ENCODE measurements at places on chromosomes 1 and 21.
A peak's percentile ranks its signal among the peaks of the same experiment; 100 is the strongest.

GRCh38 chr1:88237058-88237457, 447.0 kb upstream of the PKN2 start:
- DNase-seq = no peak

DNA sequence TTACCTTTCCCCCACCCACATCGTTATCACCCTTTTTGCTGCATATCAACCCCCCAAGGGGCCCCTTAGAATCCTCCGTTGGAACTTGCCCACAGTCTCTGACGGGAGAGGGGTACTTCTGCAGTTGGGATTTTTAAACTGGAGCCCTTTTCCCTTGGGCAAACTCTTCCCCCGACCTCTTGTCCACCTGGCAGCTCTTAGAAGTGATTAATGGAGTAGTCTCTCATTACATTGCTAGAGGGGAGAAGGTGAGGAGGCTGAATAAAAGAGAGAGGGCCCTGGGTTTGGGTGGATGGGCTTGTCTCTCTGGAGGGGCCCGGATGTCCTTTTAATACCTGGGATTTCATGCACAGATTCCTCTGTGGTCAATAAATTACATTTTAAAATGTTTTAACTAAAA, 27.2 kb upstream of the TSPAN2 start:
- no peak for DNase-seq

GRCh38 chr21:42439284-42440186, 35.8 kb downstream of the UBASH3A start:
- no peak for DNase-seq

DNA sequence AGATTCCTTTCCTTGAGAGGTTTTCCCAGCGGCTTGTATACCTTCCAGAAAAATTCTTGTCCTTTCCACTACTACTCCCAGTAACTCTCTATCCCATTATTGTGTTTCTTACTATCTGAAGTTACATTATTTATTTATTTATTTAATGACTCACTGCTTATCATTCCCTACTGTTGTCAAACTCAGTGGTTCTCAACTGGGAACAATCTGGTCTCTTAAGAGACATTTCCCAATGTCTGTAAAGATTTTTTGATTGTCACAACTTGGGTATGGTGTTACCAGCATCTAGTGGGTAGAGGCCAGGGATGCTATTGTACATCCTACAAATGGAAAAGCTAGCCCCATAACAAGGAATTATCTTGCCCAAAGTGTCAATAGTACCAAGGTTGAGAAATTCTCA, 771.5 kb upstream of the ADGRL2 start:
- no peak for DNase-seq

- DNase-seq = no peak
These were observed 87.4 kb upstream of the C1orf21 start for GRCh38 chr1:184299406-184299790.

- no peak for DNase-seq
These were observed 15.4 kb upstream of the SPATC1L start for GRCh38 chr21:46199436-46200373.

DNA sequence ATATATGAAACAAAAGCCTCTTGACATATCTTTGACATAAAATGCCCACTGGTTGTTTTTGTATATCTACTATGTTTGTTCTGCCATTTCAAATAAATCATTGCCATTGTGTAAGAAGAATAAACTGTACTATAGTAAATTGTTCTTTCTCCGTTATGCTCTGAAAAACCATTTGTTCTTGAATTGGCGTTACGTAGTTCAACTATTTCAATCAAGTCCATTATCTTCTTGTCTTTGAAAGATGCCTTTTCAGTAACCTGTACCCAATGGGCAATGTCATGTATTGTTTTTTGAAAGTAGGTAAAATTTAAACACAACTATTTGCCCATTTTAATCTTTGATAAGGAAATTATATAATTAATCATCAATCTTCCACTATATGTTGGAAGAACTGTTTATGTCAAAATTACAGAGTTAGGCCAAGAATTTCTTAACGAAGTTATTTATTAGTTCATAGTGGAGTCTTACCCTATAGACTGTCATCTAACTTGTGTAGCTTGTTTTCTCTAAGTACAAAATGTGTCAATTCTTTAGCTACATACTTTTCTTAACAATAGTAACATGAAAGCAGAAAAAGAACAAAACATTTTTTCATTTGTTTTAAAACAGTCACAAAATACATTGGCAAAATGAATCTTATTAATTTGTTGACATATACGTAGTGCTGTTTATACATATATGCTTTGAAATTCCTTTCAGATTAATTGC, 294.8 kb downstream of the PTPRC start:
- DNase-seq = no peak

- no peak for DNase-seq
These were observed 273.4 kb downstream of the VAV3 start for GRCh38 chr1:107691540-107691939.

- DNase-seq = peak; percentile 64
These were observed 26.1 kb upstream of the SMIM12 start for GRCh38 chr1:34885405-34886247.

DNA sequence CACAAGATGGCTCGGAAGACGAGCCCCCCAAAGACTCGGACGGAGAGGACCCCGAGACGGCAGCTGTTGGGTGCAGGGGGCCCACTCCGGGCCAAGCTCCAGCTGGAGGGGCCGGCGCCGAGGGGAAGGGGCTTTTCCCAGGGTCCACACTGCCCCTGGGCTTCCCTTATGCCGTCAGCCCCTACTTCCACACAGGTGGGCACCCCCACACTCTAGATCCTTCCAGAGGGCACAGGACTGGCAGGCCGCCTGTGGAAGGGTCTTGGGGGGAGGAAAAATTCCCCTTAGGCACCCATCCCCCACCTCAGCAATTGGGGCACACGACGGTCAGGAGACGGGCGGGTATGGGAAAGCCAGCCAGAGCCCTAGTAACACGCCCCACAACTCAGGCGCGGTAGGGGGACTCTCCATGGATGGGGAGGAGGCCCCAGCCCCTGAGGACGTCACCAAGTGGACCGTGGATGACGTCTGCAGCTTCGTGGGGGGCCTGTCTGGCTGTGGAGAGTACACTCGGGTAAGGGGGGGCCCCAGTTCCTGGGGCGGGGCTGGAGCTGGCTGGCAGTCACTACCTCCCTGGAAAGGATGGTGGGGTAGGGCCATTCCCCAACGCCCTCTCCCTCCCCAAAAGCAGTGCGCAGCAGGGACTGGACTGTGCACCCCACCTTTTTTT, 16.1 kb downstream of the NOC2L start:
- DNase-seq = peak; percentile 55

- peak; percentile 43 for DNase-seq
These were observed 4.9 kb upstream of the SHISA4 start for GRCh38 chr1:201883786-201884185.

DNA sequence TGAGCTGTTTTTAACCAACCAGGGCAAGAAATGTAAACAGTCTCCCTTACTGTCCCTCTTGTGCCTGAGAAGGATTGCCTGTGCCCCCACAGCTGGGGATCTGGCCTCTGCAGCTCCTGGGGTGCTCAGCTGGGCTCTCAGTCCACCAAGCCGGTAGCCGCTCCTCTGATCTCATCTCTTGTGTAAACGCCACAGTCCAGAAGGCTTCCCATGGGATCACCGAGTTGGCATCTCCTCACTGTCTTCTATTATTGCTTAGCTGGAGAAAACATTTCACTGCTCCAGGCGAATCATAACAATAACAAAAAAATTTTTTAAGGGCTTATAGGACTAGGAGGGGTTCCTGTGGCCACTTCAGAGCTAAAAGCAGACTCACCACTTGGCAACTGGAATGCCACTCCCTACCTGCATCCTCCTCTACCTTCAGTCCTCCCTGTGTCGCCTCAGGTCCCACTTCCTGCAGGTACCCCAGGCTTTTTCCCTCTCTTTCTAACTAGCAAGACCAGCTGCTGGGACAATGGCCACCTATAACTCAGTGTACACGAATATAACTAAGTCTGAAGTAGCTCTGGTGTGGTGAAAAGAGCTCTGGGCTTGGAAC, 75.8 kb downstream of the ATP1A1 start:
- no peak for DNase-seq

DNA sequence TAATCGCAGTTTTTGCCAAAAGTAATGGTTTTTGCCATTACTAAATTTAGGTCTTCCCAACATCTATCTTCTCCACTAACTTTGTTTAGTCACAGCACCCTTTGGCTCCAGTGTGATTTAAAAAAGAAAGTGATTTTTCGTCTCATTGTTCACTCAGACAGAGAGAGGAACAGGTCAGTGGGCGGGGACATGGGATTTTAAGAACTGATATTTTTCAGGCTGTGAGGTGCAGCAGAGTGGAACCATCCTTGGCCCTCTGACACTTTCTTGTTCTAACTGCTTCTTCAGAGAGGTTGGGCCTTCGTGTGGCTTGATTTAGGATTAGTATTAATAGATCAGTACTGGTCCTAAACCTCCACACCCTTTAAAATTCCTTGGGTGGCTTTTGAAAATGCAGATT, 38.8 kb downstream of the CASQ2 start:
- no peak for DNase-seq

- DNase-seq = no peak
These were observed 547 bp upstream of the CHIA start for GRCh38 chr1:111290104-111290503.

DNA sequence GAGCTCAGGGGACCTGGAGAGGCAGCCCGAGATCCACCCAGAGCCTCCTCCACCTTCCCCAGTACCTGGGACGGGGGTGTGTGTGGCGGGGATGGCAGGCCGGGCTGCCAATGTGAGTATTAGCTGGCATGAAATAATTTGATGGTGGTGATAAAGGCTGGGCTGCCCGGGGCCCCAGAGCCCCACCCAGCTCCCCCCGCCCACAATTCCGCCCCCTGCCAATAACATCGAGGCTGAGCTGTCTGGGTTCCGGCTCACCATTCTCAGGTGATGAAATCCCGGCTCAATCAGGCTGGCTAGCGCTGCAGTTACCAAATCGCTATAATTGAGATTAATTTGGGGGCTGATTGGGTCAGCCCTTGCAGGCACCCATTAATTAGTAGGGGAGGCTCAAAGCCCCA, 103.8 kb upstream of the CASZ1 start:
- DNase-seq = no peak

GRCh38 chr1:161706113-161706481, 932 bp upstream of the FCRLA start:
- DNase-seq = no peak

GRCh38 chr1:17194615-17195528, 10.1 kb upstream of the PADI1 start:
- DNase-seq = no peak

- DNase-seq = no peak
These were observed 21.6 kb downstream of the PLPP3 start for GRCh38 chr1:56557746-56558145.

- DNase-seq = no peak
These were observed 6.5 kb downstream of the CD34 start for GRCh38 chr1:207904391-207904790.

DNA sequence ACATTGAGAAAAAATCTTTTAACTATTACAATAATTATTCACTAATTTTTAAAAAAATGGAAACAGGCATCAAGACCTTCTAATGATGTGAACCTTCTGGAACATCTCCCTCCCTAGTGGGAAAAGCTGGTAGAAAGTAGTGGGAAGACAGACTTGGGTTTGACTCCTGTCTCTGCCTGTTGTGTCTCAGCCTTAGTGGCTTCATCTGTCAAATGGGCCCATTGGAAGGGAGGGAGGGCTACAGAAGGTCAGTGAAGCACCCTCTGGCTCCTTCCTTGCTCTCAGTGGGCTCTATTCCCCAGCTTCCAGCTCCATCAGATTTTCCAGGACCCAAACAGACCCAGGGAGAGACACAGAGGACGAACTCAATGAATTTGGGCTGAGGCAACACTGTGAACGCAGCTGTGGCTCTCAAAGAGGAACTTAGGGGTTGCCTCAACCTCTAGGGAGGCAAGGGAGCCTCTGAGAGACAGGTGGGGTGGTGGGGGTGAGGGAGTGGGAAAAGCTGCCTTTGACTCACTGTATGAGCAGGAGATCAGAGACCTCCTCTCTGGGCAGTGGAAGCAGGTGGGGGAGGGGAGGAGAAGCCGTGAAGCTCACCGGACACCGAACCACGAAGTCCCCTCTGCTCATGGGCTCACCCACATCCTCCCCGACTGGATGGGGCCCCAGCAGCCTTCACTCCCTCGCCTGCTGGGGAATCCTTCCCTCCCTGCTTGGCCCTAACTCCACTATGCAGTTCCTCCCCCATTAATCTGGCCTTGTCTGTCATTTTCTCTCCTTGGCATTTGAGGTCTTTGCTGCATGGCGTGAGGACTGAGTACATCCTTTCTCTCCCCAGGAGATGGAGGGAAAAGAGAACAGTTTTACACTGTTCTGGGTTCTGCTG, 4.5 kb downstream of the CNR2 start:
- DNase-seq = no peak
